Uterine smooth muscle cell (primary cell): ENCODE measurements at places on chromosomes 16 and 17. TPM values are rescaled to one million over a fixed set of nuclear protein-coding genes. Genes with fewer than 3 reads are reported as not detected.

Gene TBC1D3I
- total RNA-seq, result 0.33 TPM in 1 of 2 replicates, not detected in the other

Gene KRT12
- under 0.01 TPM in 1 of 2 replicates, not detected in the other for total RNA-seq

Gene TM4SF5
- not detected in 2 replicates for total RNA-seq

Gene KRT32
- not detected in 2 replicates for total RNA-seq

Gene FTSJ3
- total RNA-seq, result 63.1 and 73.0 TPM in 2 replicates

Gene KRTAP2-3
- 0.12 and 1.00 TPM in 2 replicates for total RNA-seq

Gene ASB16
- under 0.01 and 0.25 TPM in 2 replicates for total RNA-seq

Gene NPIPB6
- 0.33 and 0.75 TPM in 2 replicates for total RNA-seq

Gene KLHL10
- 0.12 TPM in 1 of 2 replicates, not detected in the other for total RNA-seq

Gene ARL5C
- not detected in 2 replicates for total RNA-seq

Gene VTN
- 0.11 and 0.12 TPM in 2 replicates for total RNA-seq

Gene RSL1D1
- total RNA-seq, result 103 and 121 TPM in 2 replicates

Gene C16orf89
- 0.12 and 0.22 TPM in 2 replicates for total RNA-seq

Gene DPEP1
- total RNA-seq, result not detected in 2 replicates

Gene OR2C1
- total RNA-seq, result 0.25 TPM in 1 of 2 replicates, not detected in the other
